ENCODE measurements at places on chromosomes 7 and 10. TPM values are rescaled to one million over a fixed set of nuclear protein-coding genes. Genes with fewer than 3 reads are reported as not detected.

DNA sequence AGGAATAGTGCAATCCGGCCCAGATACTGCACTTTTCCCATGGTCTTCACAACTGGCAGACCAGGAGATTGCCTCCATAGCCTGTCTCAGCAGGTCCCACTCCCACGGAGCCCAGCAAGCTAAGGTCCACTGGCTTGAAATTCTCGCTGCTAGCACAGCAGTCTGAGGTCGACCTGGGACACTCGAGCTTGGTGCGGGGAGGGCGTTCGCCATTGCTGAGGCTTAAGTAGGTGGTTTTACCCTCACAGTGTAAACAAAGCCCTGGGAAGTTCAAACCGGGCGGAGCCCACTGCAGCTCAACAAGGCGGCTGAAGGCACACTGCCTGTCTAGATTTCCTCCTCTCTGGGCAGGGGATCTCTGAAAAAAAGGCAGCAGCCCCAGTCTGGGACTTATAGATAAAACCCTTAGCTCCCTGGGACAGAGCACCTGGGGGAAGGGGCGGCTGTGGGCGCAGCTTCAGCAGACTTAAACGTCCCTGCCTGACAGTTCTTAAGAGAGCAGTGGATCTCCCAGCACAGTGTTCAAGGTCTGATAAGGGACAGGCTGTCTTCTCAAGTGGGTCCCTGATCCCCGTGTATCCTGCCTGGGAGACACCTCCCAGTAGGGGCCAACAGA is 293.5 kb upstream of the GALNT17 start:
- no peak overlapping the region for H3K4me3 ChIP-seq
- H3K27ac ChIP-seq = no peak overlapping the region

DNA sequence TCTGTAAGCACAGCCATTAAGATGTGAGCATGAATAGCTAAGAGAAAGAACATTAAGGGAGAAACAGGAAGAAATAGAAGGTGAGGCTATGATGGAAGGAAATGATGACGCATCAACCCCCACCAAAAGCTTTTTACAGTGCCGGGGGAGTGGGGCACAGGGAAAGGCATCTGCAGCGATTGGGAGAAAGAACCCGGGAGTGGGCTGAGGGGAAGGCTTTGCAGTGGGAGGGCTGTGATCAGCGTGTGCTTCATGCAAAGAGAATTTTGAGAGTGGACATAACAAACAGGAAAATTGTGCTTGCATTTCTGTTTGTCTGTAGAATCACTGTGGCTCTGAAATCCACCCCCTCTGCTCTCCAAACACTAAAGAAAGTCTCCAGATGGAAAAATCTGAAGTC is 250.8 kb downstream of the KCNMA1 start:
- no peaks in the 10 kb centered on the region for H3K27me3 ChIP-seq
- H3K4me1 ChIP-seq = peaks cover 4% of the 10 kb centered on the region
- no peak overlapping the region for H3K4me3 ChIP-seq
- H3K36me3 ChIP-seq = no peaks in the 10 kb centered on the region
- DNase-seq = no peak
- H3K27ac ChIP-seq = no peak overlapping the region

DNA sequence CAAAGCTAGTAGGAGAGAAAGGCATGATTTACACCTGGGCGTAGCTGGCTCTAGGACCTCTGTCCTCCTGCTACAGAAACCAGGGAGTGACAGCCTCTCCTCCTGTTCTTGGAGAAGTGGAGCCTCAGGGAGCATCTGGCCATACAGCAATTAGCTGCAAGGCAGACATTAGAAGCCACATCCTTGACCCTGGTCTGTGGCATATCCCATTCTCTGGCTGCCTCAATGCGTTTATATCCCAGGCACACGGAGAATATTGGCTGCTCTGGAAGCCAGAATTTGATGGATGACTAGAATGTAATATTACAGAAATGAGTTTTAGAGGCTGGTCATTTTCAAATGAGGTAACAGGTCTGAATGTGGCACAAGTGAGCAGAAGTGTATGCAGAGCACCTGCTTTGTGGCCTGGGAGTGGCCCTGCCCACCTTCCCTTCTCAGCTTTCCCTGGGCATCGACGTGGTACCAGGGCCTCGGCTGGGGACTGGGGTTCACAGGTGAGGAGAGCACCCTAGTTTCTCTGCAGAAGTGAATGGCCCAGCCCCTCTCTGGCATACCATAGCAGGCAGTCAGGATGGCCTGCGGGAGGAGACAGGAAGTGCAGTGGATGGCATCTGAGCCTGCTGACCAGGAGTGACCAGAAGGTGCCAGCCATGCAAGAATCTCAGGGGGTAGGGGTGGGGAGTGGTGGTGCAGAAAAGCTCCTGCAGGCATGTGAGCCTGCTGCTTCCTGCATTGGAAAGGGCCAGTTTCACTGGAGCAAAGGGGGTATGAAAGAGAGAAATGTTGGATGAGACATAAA is 367.2 kb upstream of the ZNF32 start:
- H3K27ac ChIP-seq = peak overlapping the region; percentile 65
- peaks cover 6% of the 10 kb centered on the region for H3K4me1 ChIP-seq
- H3K36me3 ChIP-seq = no peaks in the 10 kb centered on the region
- H3K4me3 ChIP-seq = no peak overlapping the region

DNA sequence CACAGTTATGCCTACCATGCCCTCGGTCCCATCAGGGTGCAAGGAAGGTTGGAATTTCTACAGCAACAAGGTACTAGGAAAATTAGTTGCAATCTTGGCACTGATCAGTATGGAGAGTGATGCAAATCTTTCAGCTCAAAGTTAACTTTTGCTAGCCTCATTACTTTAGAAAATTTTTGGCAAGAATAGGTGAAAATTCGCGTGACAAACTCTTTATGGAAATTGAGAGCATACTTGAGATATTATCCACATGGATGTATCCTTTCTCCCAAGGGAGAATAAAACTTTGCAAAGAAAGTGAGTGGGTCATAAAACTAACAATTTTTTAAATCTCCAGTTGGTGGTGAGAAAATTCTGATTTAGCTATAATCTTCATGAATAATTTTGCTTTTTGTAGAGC is 71.1 kb upstream of the SLC39A12 start:
- H3K36me3 ChIP-seq = peaks cover 28% of the 10 kb centered on the region
- DNase-seq = no peak
- no peak overlapping the region for H3K4me3 ChIP-seq

DNA sequence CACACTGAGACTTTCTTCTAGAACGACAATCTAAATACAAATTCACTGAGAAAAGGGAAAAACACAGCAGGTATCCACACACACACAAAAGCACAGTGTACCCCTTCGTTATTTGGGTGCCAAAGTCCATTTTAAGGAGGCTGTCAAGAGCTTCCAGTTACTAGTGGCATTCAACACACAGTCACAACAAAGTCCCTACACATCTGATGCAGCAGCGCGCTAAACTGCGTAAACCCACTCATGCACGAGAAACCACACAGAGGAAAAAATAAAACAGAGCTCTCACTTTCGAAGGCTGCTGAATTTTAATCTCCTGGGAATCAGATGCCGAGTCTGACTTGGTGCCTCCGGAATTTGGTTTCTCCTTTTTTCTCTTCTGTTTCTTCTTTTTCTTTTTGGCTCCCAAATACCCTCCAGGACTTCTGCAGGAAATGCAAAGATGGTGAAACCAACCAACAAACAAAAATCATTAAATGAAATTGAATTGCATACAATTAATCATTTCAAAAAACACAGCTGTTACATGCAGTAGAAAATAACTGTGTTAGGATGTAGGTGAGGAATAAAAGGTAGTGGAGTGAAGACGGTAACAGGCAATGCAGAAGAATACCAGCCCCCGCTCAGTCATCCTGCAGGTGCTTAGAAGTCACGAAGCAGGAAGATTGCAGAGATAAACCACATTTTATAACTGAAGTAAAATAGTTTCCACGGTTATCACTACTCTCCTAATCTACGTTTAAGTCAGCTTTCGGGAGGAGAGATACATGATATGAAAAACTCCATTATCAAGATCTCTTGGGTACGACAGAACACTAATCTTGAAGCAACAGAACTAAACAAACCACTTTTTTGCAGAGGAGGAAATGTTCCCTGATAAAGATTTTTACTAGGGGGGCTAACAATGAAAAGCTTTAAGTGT is 27.1 kb downstream of the NMT2 start:
- no peak overlapping the region for H3K4me3 ChIP-seq
- H3K27ac ChIP-seq = no peak overlapping the region
- no peaks in the 10 kb centered on the region for H3K27me3 ChIP-seq

- no peak overlapping the region for H3K4me3 ChIP-seq
- H3K27me3 ChIP-seq = no peaks in the 10 kb centered on the region
- no peak overlapping the region for H3K27ac ChIP-seq
- no peak for DNase-seq
- no peaks in the 10 kb centered on the region for H3K36me3 ChIP-seq
- H3K4me1 ChIP-seq = peaks cover 26% of the 10 kb centered on the region
These were observed 389.4 kb upstream of the NPVF start for GRCh38 chr7:25617673-25618072.

GRCh38 chr7:50217821-50218281 is 86.7 kb upstream of the IKZF1 start:
- no peaks in the 10 kb centered on the region for H3K27me3 ChIP-seq
- H3K27ac ChIP-seq = no peak overlapping the region
- peaks cover 12% of the 10 kb centered on the region for H3K4me1 ChIP-seq

DNA sequence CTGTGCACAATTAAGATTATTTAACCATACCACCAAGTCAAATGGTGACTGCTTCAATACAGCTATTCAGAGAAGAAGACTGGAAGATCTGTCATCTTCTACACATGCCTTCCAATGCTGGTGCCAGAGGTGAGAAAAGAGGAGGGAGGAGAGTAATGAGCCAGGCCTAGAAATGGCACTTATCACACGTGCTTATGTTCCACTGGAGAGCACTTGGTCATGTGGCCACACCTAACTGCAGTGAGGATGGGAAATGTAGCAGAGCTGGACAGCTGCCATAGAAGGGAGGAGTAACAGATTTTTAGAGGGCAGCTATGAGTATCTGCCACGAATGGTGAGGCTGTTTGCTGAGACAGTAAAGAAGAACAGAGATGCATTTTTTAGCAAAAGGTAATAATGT is 77.1 kb downstream of the MPLKIP start:
- no peak overlapping the region for H3K27ac ChIP-seq
- peaks cover 21% of the 10 kb centered on the region for H3K36me3 ChIP-seq
- H3K4me3 ChIP-seq = no peak overlapping the region
- H3K27me3 ChIP-seq = no peaks in the 10 kb centered on the region
- H3K4me1 ChIP-seq = peaks cover 12% of the 10 kb centered on the region
- no peak for DNase-seq

- no peak for DNase-seq
- H3K27ac ChIP-seq = no peak overlapping the region
- H3K36me3 ChIP-seq = no peaks in the 10 kb centered on the region
- no peaks in the 10 kb centered on the region for H3K4me1 ChIP-seq
- H3K4me3 ChIP-seq = no peak overlapping the region
These were observed 230.6 kb upstream of the FZD8 start for GRCh38 chr10:35872671-35873070.

GRCh38 chr10:121002586-121003205 is 151.5 kb downstream of the WDR11 start:
- H3K4me1 ChIP-seq = no peaks in the 10 kb centered on the region
- H3K36me3 ChIP-seq = no peaks in the 10 kb centered on the region
- no peak for DNase-seq

DNA sequence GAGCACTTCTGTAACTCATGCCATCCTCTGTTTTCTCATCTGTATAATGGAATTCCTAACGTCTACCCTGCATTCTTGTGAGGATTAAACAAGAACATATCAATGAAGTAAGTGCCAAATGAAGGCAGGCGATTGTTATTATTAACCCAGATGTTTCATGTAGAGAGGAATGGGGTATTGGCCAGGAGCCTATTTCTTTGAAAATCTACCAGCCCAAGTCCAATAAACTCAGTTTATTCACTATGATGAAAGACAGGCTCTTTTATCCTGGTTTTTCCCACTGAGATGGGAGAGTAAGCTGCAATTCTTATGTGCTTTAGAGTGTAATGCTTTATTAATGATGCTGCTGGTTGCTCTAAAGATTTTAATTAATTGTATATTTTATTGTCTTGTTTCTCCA is 9.6 kb downstream of the CTTNBP2 start:
- H3K27ac ChIP-seq = no peak overlapping the region
- no peak for DNase-seq
- no peaks in the 10 kb centered on the region for H3K27me3 ChIP-seq
- no peak overlapping the region for H3K4me3 ChIP-seq

DNA sequence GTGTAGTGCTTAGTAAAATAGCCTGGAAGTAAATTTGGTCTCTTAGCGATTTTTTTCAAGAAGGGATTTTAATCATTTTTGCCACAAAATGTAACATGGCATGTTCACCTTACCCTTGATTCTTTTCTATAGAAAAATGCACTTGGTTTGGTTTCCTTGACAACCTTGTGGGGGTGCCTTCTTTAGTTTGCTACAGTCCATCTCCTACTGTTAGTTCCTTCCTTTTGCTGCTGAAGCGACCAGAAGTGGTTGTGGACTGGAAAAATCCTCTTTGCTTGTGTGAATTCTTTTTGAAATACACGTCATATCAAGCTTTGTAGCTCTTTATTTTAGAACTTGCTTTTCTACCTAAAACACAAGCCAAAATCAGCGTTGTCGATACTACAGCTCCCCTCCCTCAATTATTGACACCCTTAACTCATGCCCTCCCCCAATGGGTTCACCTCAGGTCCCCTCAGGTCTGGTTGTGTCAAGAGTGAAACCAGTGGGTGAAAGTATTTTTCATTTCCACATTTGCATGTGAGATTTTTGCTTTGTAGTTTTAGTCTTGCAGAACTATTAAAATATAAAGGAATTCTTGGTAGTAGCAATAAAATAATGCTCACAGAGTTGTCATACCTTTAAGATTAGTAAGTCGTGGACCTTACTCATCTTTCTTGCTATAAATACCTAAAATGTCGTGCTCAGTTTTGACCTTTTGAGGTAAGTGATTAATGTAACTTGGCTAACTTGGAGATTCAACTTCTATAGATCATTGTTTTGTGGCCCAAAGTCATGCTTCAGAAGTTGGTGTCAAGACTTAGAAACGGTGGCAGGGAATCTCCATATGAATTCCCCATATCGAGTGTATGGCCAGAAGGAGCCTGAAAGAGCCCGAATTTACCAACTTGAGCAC is 1.5 kb downstream of the ACTR3B start:
- H3K4me3 ChIP-seq = peak overlapping the region; percentile 92
- H3K4me1 ChIP-seq = peaks cover 12% of the 10 kb centered on the region
- no peaks in the 10 kb centered on the region for H3K36me3 ChIP-seq
- no peak overlapping the region for H3K27ac ChIP-seq
- H3K27me3 ChIP-seq = no peaks in the 10 kb centered on the region

DNA sequence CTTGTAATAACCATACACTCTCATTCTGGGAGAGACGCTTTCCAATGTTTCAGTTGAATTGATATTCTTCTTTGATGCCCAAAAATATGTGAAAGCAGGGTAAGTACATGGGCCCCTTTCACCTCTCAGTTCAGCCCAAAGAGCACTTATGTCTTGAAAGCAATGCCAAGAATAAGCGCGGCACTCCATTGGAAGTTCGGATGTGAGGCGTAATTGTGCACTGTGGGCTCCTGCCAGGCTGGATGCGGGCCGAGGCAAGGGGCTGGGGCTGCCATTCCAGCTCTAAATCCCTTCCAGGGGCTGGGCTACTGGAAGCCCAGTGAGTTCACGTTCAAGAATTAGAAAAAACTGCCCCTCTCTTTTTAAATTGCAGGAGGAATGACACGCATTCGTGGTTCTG is 113.8 kb downstream of the EBF3 start:
- no peak for DNase-seq
- no peak overlapping the region for H3K27ac ChIP-seq
- no peaks in the 10 kb centered on the region for H3K36me3 ChIP-seq
- no peaks in the 10 kb centered on the region for H3K27me3 ChIP-seq
- no peak overlapping the region for H3K4me3 ChIP-seq
- peaks cover 11% of the 10 kb centered on the region for H3K4me1 ChIP-seq

Gene LIPJ
- total RNA-seq = 0.09 TPM

Gene KCNH2
- total RNA-seq = 2.4 TPM

Gene GIMAP6
- total RNA-seq = 69.3 TPM

Gene PAPOLB
- total RNA-seq = 0.24 TPM

Gene FAM180A
- total RNA-seq = 3.0 TPM

Gene PTN
- 6.3 TPM for total RNA-seq

Gene AFAP1L2
- total RNA-seq = 5.3 TPM

Gene C10orf67
- total RNA-seq = 1.2 TPM

Gene ADRB1
- 35.6 TPM for total RNA-seq

Gene NUTM2A
- total RNA-seq = 2.3 TPM

Gene UPK3B
- 16.6 TPM for total RNA-seq
